ENCODE measurements at places on chromosomes 7 and 10.
A peak's percentile ranks its signal among the peaks of the same experiment; 100 is the strongest.

DNA sequence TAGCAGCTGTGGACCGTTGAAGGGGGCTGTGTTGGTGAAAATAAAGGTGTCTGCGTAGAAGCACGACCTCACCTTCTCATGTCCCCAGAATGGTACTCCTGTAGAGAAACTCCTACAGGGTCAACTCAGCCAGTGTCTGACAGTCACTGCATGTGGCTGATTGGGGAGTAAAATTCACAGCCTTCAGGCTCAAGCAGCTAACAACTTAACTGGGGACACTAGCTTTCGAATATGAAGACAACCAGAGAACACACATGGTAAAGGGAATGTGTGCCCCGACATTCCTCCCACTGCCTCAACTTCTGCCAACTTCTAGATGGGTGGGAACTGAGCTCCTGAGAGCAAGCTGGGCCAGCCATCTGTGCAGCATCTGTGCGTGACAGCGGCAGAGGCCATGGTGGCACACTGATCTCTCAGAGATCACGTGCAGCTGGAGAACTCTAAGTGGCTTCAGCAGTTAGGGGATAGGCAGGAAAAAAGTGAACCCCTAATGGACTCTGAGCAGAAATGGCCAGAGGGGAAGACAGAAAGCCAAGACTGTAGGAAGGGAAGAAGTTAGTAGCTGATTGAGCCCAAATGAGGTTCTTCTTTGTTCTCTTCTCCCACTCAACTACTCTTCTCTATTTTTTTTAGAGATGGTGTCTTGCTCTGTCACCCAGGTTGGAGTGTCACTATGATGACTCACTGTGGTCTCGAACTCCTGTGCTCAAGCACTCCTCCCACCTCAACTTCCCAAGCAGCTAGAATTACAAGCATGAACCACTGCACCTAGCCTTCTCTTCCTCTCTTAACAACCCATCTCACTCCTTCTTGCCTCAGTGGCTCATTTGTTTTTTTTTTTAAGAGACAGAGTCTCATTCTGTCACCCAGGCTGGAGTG, 280.8 kb downstream of the ZEB1 start:
- DNase-seq = no peak

- no peak for DNase-seq
Measured at GRCh38 chr7:28865601-28866144, 92.5 kb downstream of the TRIL start.

- DNase-seq = no peak
Measured at GRCh38 chr10:70379581-70380176, 2.7 kb downstream of the LRRC20 start.

DNA sequence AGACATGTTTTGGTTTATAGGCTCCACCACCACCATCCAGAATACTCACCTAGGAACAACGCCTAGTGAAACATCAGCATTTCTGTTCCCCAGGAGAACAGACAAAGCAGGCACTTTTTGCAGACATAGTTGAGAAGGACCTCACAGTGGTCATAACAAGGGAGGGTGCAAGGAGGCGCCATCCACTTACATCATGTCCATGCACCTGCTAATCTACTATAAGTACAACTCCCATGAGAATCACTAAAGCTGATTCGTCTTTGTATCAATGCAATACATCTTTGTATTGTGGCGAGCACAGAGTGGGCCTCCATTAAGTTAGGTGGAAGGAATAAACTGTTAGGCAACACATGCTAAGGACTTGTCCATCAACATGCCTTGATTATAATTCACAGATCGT, 207.1 kb downstream of the KCNMA1 start:
- no peak for DNase-seq

DNA sequence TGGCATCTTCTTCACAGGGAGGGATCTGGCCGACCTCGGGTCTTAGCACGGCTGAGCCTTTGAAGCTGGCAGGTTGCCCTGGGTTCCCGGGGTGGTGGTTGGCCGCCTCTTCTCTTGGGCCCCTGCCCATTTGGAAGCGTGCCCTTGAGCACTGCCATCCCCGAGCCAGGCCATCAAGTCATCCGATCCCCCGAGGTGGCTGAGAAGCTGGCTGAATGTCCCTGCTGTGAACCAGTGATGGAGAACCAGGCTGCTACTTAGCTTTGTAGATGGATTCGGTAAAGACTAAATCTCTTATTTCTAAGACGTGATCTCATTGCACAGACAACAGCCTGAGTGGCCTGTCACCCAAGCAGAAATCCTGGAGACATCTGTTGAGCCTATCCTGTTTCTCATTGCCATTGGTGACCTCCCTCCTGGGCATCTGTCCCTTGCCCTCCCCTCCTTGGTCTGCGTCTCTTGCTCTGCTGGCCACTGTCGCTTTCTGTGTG, 74.3 kb downstream of the GRK5 start:
- no peak for DNase-seq

DNA sequence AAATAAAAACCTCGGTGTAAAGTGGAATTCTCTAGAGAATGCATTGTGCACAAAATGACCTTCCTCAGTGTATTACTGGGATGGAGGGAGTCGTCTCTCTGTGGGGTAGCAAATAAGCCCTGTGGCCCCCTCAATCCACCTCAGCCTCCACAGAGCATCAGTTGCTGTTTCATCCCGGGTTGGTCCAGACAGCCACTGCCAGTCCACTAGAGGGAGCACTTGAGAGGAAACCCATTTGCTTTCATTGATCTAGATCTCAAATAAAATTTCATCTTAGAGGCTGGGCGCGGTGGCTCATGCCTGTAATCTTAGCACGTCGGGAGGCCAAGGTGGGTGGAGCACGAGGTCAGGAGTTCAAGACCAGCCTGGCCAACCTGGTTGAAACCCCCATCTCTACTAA, 1128.7 kb downstream of the CNTNAP2 start:
- DNase-seq = peak; percentile 47

DNA sequence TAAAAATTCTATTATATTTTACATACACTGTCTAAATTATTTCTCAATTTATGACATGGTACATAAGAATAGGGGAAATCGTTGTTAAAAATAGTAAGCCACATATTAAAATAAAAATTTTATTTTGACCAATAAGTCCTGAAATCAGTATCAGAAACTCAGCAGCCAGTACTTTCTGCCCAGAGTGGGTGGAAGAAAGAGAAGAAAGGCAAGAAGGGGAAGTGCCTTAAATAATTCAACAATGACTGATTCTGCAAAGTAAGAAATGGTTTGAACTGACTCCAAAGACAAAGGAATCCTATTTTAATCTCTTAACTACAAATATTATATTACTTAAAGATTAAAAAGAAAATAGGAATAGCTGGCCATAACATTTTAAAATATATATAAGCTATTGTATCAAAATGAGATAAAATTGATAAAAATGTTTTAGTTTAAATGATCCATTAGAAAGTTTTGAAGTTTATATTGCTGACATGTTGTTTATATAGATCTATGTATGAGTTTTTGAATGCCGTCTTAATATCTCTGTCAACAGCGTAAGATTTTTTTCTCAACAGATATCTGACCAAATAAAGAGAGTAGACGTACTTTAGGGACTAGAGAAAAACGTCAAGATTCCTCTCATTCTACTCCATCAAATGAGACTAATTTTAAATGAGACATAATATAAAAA, 30.2 kb upstream of the NRCAM start:
- DNase-seq = no peak

GRCh38 chr10:71312811-71313789, 6.0 kb upstream of the SLC29A3 start:
- DNase-seq = no peak

DNA sequence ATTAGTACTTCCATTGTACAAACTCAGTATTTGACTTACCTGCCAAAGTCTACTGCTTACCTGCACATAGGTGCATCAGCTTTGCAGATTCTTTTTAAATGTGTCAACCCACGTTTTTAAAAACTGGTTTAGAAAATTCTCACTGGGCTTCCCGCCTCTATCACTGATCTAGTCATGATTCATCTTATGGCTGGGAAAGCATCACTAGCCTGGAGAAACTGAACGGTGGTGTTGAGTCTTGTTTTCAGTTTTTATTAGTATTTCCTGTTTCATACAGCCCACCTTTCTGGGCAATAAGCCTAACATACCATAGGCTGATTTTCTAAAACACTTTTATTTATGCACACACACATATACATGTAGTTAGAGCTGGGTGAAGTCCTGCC, 19.7 kb downstream of the DOCK1 start:
- DNase-seq = no peak

- DNase-seq = no peak
Measured at GRCh38 chr7:11266101-11266500, 292.4 kb downstream of the PHF14 start.

DNA sequence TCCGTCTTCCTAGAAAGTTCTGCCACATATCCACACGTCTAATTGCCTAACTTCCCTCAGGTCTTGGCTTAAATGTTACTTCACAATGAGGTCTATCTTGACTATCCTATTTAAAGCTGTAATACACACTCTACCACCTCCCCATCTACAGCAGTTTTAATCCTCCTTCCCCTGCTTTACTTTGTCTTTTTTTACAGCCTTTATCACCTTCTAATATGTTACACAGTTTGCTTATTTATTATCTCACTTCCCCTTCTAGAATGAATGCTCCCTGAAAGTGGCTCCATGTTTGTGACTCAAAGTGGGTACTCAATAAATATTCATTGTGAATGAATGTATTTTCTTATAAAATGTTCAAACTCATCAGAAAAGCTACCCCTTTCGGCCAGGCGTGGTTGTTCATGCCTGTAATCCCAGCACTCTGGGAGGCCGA, 13.6 kb upstream of the MICU1 start:
- no peak for DNase-seq

- DNase-seq = no peak
Measured at GRCh38 chr10:110113670-110114337, 93.6 kb upstream of the MXI1 start.

DNA sequence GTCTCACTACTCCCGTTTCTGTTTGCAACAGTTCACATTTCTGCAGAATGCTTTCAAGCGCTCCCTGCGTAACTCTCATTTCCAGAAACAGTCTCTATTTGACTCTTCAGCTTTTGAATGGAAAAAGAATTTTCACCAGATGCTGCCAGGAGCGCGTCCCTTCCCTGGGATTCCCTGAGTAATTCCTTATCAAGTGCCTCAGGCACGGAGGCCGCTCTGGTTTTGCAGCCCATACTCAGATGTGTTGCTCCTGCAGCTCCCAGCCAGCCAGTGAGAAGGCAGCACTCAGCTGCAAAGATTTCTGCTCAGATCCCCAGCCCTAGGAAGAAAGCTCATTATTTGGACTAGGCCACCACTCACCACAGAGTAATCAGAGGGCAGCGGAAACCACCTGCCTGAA, 161.1 kb upstream of the CHST15 start:
- DNase-seq = no peak

DNA sequence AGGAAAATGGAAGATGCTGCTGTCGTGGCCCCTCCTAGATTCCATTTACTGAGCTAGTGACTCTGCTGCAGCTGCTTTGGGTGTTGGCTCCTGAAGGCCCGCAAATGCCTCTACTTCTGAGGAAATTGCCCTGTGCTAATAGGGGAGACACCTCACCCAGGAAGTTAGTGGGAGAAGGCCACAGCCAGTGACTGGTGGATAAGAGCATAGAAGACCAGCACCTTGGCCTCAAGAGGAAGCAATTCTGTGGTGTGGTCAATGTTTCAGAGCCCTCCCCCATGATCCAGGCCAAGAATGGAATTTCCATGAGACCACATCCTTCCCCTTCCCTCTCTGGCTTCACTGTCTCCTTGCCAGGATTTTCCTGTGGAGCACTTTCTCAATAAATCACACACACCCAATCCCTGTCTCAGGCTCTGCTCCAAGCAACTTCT, 25.0 kb upstream of the FZD1 start:
- peak; percentile 23 for DNase-seq

DNA sequence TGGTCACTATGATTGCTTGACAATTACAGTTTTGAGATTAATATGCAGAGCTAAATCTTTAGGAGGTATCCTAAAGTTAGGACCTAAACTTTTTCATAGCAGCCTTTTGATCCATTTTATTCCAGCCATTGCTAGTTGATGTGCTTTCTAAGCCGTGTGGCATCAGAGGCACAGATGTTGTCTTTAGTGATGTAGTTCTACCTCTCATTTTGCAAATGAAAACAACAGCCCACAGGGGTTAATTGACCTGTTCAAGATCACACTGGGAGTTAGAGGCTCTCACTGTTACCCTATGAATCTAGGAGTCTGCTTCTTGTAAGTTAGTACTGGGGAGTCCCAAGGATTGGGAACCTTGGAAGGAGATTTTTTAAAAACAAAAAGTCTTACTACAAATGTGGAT, 10.6 kb downstream of the AUTS2 start:
- DNase-seq = no peak

DNA sequence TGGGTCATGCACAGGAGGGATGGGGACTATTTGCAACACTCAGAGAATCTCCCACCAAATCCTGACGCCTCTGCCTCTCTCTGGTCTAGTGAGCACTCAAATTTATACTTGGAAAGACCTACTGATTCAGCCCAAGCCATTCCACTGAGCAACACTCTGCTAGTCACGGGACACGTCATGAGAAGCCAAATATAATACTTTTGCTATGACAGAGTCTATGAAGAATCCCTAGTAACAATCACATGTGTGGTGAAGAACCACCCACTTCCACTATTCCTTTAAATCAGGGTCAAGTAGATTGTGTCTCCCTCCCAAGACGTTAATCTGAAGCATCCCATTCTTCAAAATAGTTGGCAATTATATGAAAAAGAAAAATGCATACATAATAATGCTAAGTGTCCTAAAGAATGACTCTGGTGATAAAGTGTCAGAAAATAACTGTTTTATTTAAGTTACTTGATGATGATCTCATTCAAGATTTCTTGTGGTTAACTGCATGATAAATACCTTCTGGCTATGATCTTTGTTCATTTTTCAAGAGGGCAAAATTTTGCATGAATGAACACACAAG, 28.5 kb downstream of the CHCHD3 start:
- no peak for DNase-seq

DNA sequence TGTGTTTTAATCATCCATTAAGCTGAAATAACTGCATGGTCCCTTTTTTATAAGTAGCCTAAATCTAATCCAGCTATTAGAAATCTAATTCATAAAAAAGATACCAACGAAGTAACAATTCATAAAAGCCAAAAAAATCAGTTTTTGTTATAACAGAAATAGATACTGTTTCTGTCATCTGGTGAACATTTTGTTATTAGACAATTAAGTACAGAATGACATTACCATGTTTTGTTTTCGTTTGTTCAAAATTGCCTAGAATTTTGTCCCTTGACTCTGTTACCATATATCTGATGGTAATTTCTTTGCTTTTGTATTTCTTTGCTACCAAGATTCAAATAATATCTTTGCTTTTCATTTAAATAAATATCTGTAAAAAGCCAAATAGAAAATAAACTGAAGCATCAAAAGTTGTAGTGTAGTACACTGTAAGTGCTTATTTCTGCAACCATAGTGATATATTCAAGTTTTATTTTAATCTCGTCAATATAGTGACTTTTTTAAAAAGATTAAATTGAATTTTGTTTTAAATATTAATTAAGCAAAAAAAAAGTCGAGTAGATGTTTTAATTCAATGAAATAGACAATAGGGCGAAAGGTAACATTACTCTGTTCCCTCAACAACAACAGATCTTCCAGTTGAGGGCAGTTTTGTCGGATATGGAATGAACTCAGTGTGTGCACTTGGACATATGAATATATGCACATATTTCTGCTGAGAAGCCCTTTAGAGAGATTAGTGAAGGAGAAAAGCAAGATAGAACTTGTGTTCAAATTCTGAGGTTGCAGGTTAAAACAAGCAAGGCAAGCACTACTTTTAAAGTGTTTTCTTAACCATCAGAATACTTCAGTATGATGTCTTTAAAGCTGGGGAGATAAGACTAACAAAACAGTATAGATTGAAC, 7.9 kb upstream of the IGF2BP3 start:
- DNase-seq = no peak

GRCh38 chr10:129417870-129418269, 49.2 kb upstream of the MGMT start:
- DNase-seq = no peak

GRCh38 chr10:132111121-132111731, 45.5 kb downstream of the JAKMIP3 start:
- peak; percentile 1 for DNase-seq

Measured in endothelial cell (in vitro differentiated cells).